ENCODE measurements at places on chromosomes 13 and 19.

GRCh38 chr19:6161271-6161850 is 25.9 kb downstream of the ACSBG2 start:
- no peak for DNase-seq

- no peak for DNase-seq
These were observed 22.4 kb upstream of the CPAMD8 start for GRCh38 chr19:17048885-17049453.

GRCh38 chr19:11624069-11624463 is 26.8 kb downstream of the ZNF627 start:
- no peak for DNase-seq

DNA sequence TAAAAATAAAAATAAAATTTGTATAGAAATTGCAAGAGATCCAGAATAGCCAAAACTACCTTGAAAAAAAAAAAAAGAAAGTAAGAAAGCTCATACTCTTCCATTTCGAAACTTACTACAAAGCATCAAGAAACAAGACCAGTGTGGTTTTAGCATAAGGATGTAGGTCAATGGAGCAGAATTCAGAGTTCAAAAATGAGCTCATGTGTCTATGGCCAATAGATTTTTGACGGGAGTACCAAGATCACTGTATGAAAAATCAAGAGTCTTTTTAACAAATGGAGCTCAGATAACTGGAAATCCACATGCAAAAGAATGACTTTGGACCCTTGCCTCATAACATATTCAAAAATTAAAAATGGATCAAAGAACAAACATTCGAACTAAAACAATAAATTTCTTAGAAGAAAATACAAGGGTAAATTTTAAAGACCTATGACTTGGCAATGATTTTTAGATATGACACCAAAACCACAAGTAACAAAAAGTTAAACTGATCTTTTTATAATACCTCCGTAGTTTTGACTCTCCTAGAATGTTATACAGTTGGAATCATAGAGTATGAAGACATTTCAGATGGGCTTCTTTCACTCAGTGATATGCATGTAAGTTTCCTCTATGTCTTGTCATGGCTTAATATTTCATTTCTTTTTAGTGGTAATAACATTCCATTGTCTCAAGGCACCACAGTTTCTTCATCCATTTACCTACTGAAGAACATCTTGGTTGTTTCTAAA is 43.2 kb downstream of the KLF12 start:
- no peak for DNase-seq

DNA sequence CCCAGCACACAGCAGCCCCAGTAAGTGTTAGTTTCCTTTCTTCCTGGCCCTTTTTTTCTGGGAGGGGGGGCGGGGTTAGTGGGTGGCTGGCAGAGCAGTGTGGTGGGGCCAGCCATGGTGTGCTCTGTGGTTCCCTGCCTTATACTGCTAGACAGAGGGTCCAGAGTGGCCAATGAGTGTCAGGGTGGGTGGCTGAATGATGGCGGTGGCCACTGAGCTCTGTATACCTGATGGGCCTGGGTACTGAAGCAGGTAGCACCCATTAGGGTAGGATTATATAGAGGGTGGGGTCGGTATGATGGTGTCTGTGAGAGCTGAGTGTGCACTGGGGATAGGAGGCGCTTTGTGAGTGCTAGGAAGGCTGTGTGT is 13.8 kb downstream of the CIC start:
- no peak for DNase-seq

DNA sequence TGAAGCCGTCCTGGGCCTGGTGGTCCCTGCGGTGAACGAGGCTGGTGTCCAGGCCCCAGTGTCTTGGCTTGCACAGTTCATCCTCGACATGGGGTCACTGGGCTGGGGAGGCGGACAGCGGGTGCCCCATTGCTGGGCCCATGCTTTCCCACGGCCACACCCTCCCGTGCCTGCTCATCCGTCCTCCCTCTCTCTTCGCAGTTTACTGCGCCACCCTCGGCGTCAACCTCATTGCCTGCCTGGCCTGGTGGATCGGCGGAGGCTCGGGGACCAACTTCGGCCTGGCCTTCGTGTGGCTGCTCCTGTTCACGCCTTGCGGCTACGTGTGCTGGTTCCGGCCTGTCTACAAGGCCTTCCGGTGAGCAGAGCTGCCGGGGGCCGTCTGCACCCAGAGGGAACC is 12.7 kb downstream of the ADAT3 start:
- no peak for DNase-seq

DNA sequence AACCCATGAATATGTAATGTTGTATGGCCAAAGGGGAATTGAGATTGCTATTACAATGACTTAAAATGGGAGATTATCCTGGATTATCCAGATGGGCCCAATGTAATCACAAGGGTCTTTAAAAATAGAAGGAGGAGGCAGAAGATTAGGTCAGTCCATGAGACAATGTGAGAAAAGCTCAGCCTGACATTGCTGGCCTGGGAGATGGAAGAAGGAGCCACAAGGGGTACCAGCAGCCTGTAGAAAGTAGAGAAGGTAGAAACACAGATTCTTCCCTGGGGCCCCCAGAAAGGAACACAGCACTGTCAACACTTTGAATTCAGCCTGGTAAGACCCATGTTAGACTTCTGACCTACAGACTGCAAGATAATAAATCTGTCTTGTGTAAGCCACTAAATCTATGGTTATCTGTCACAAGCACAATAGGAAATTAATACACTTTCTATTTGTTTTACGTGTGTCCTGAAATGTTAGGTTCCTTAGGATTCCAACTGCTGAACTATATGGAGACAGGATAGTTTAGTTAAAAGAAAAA is 132.9 kb upstream of the SERP2 start:
- DNase-seq, result no peak

- no peak for DNase-seq
These were observed 156.8 kb downstream of the RGCC start for GRCh38 chr13:41613984-41614661.

GRCh38 chr19:7863971-7864689 is 10.1 kb downstream of the PRR36 start:
- DNase-seq, result no peak

DNA sequence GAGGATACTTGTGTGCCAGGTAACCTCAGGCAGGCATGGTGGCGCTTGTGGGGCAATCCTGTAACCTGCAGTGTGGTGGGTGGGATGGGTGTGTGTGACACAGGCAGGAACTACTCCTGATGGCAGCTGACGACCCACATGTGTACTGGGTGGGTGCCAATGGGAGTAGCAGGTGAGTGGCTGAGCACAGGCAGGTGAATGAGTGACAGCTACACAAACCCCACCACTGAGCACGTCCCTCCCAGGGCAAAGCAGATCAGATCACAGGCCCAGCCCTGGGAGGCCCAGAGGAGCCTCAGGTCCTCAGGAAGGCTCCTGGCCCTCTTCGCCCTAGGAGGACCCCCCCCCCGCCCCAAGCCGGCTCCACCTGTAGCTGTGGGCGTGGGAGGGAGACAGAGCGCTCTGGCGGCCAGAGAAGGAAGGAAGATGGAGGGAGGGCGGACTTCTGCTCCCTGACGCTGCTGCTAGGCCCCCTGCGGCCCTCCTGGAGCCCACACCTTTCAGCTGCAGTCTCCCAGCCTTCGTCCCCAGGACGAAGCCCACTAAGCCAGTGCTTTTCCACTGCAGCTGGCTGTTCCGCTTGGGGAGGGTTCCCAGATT is 1.3 kb upstream of the ZNF181 start:
- DNase-seq, result no peak

- DNase-seq, result no peak
These were observed 30.2 kb downstream of the SBNO2 start for GRCh38 chr19:1143828-1144399.

GRCh38 chr19:57241176-57241575 is 744 bp downstream of the ZNF805 start:
- no peak for DNase-seq

DNA sequence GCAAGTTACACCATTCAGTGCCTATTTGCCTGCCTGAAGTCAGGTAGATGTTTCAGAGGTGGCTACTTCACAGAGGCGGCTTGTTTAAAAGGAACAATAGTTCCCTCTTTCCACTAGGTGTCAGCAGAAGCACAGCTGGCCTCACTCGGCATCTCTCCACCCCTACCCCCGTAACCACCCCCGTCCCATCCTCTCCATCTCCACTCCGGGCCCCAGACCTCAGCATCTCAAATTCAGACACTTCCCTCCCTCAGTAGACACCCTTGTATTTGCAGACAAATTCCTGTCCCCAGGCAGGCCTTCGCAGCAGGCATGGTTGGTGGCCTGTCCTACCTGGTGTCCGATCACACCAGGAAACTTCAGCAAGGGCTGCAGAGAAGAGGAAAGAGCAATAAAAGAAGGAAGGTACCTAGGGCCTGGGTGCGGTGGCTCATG is 9.1 kb upstream of the DPP9 start:
- DNase-seq, result no peak

- no peak for DNase-seq
These were observed 85.5 kb downstream of the ELF1 start for GRCh38 chr13:40933508-40934204.

- no peak for DNase-seq
These were observed 276.0 kb downstream of the SLC7A1 start for GRCh38 chr13:29319451-29319850.

DNA sequence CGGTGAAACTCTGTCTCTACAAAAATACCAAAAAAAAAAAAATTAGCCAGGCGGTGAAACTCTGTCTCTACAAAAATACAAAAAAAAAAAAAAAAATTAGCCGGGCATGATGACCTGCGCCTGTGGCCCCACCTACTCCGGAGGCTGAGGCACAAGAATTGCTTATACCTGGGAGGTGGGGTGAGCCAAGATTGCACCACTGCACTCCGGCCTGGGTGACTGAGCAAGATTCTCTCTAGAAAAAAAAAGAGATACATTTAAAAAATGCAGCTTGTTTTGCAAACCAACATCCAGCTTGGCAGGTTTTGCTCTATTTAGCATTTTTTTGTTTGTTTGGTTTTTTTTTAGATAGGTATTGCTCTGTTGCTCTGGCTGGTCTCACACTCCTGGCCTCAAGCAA is 6.7 kb upstream of the PGPEP1 start:
- DNase-seq, result no peak

DNA sequence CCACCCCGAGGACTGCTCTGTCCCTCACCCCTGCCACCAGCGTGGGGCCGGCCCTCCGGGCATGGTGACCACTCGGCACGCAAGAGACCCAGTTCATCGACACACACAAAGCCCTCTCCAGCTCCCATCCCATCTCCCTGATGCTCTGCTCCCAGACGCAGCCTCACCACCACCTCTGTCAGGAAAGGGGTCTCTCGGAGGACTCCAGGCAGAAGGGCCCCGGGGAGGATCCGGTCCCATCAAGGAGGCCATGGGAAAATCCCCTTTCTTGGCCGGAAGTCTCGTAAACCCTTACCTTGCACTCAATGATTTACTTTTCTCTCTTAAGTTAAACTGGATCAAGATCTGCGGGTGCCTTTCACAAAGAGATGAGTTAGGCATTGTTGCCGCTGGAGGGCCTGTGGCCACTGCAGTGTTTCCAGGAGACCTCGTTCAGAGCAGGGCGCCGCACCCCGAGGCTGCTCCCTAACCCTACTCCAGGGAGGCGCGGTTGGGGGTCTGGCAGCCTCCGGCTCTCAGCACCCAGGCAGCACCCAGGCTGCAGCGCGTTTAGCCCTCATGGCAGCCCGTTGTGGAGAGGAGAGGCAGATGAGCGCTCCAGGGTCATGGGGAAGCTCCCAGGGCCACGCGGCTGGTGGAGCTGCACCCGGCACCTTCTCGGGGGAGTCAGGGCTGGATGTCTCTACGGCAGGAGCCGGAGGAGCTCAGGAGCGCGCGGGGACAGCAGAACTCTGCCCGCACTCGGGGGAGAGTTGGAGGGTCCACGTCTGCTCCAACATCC is 31.0 kb downstream of the C2CD4C start:
- DNase-seq, result no peak

DNA sequence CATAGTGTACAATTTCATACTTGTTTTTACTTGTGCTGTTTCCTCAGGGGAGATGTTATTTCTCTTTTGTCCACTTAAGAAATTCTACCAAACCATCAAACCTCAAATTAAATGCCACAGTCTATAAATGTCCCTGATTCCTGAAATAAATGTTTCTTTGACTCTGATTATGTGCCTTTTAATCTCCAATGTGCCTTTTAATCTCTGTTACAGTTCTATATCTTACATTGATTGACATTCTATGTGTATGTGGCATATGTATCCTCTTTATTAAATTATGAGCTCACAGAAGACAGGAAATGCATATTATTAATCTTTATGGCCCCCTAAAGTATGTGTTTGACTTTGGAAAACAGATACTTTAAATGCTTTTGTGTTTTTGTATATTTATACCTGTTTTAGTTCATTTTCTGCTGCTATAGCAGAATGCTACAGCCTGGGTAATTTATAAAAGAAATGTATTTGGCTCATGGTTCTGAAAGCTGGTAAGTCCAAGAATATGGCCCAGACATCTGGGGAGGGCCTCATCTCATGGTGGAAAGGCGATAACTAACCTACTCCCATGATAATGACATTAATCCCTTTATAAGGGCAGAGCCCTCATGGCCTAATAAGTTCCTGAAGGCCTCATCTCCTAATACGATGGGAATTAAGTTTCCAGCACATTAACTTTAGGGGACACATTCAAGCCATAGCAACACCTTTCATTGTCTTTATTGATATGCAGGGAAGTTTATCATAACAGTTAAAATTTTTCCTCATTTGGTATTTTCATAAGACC is 403.9 kb downstream of the LIG4 start:
- no peak for DNase-seq

DNA sequence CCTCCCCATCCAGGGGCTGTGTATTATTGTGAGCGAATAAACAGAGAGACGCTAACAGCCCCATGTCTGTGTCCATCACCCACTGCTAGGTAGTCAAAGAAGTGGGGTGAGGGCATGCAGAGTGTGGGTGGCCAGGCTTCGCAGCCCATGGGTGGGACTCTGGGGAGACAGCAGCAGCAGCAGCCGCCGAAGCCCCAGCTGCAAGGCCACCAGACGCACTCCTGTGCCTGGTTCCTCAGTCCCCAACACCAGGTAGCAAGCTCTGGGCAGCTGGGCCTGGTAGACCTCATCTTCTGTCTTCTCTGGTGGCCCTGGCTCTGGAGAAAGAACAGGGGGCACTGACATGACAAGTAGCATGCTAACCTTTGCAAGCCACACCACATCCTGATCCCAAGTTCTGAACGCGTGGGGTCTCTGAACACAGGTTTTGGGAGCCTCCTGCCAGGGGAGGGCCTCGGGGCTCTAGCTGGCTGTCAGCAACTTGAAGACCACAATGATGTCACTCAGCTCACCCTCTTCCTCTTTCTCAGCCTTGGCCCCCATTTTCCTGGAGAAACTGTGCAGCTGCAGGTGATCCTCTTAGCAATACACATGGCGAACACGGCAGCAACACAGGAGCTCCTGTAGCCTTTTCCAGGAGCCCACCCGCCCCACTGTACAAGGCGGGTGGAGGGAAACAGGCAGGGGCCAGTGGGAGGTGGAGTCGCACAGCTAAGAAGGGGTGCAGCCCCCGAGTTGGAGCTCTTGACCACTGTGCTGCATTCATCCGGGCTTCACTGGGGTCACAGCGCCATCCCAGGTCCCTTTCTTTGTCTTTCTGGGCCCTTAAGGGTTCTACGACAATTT is 5.8 kb downstream of the FUZ start:
- no peak for DNase-seq

DNA sequence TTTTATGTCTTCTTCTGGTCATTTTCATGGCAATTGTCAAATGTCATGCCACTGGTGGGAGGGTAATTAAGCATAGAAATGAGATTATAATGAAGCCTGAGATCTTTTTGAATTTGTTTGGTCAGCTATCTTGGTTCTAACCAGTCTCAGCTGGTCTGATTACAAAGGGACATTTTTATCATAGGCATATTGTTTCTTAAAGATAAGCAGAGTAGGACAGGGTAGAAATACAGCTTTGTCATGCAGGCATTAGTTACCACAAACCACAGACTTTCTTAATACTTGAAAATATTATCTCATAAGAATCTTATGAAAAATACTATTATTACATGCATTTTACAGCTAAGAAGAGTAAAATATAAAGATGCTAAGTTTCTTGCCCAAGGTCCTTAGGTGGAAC is 1761.5 kb downstream of the PCDH9 start:
- DNase-seq, result no peak

GRCh38 chr19:18941628-18942354 is 774 bp upstream of the HOMER3 start:
- no peak for DNase-seq
